ENCODE measurements at places on chromosomes 7 and 10.
A peak's percentile ranks its signal among the peaks of the same experiment; 100 is the strongest.

DNA sequence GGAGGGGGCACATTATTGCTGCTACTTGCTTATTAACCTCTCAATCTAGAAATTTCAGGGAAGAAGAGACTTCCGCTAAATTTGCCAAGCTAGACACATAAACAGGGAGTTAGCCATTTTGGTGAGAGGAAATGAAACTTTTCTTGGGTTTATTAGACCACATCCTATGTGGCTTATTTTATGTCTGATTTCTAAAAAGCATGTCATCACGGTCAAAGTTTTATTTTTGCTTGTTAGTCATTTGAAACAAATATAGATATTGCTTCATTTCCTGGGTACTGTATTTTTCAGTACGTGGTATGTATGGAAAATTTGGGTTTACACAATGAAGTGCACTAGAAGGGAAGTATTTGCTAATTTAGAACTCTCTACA lies 144.1 kb downstream of the TCF7L2 start:
- peak; percentile 38 for DNase-seq

DNA sequence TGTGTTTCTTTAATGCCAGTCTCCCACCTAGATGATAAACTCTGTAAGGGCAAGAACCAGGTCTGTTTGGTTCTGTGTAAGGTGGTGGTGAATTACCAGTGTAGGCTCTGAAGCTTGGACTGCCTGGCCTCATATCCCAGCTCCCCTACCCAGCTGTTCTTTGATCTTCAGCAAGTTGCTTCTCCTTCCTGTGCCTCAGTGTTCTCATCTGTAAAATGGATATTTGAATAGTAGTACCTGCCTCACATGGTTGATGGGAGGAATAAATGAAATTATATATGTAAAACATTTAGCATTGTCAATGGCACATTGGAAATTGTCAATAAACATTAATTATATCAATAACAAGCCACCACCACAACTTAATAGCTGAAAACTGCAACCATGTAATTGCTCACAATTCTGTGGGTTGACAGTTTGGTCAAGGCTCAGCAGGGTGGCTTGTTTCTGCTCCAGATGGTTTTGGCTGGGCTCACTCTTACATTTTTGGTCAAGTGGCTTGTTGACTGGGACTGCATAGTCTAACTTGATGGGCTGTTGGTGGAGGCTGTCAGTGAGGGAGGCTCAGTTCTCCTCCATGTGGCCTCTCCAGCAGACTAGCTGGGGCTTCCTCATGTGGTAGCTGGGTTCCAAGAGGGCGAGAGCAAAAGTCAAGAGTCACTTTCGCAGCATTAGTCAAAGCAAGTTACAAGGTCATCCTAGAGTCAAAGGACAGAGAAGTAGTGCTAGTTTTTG lies 84.5 kb upstream of the DUSP5 start:
- DNase-seq = peak; percentile 55

DNA sequence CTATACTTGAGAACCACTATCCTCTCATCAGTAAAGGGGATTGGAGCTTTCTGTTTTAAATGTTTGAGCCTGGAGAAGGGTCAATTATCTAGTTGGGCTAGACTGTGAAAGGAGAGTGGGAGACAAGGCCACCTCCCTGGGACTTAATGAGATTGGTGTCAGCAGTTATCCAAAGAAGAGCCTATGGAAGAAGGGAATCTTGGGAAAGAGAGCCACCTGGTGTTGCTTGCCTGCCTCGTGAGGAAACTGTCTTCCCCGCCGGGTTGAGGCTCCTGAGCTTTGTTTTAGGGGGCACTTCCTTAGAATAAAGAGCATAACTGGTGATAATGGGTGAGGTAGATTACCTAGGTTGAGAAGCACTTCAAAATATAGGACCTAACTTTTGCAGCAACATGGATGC lies 32.0 kb upstream of the ABCB4 start:
- DNase-seq = no peak

DNA sequence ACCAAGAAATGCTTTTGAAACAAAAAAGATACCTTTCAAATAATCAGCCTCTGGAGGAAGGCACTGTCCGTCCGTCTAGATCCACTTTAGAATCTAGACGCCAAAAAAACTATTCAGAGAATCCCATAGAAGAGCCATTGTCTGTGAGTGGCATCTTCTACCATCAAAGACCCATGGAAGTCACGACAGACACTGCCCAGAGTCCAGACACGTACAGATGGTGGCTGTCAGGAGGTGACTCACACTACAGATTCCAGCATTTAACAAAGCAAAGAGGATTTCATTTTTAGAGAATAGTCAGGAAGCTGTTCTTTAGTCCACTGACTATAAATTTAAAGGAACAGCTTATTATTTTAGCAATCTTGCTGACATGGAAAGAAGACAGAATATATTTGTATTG lies 11.7 kb downstream of the C1QL3 start:
- DNase-seq = no peak

DNA sequence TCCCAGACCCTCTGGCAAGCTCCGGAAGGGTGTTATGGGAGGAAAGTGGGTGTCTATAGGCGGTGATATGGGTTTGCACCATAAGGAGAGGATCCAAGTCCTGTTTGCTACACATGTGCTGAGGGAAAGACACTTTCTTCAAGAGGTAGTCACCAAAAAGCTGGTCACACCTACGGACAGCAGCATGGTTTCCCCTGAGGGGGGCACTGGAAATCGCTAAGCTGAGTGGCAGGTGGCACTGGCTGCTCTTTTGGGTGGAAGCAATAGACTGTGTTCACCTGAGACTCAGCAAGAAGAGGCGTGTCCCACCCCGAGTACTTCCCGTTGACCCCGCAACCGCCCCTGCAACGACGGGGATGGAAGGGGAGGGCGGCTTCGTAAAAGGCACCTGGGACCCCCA lies 1.8 kb upstream of the FOXI2 start:
- DNase-seq = no peak

GRCh38 chr7:539731-540411 lies 20.2 kb upstream of the PDGFA start:
- DNase-seq = no peak

GRCh38 chr10:102229810-102230263 lies 3.7 kb downstream of the ELOVL3 start:
- DNase-seq = peak; percentile 87

GRCh38 chr10:127996586-127996985 lies 89.7 kb downstream of the PTPRE start:
- no peak for DNase-seq

GRCh38 chr10:22667093-22667480 lies 47.3 kb downstream of the PIP4K2A start:
- DNase-seq = peak; percentile 11

GRCh38 chr7:127154958-127155357 lies 97.8 kb downstream of the GRM8 start:
- DNase-seq = no peak

DNA sequence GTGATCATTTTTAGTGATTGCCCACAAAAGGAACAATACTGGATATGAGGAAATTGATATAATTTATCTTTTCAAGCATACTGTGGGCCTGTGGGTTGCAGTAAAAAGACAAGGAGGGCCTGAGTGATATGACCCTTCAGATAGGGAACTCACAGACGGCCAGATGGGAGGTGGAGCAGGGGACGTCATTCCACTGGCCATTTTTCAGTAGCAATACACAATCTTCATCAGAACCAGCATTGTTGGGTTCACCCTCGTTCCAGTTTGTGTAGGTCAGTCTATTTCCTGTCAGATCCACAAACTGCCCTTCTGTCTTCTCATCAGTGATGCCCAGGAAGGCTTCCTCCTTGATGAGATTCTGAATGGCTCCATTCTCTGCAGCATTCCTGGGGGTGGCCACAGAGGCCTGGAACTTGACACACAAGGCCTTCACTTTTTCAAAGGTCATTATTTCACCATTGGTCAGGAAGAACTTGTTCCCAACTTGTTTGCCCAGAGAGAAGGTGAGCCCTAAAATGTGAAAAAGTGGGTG lies 4.5 kb downstream of the MBL2 start:
- no peak for DNase-seq

DNA sequence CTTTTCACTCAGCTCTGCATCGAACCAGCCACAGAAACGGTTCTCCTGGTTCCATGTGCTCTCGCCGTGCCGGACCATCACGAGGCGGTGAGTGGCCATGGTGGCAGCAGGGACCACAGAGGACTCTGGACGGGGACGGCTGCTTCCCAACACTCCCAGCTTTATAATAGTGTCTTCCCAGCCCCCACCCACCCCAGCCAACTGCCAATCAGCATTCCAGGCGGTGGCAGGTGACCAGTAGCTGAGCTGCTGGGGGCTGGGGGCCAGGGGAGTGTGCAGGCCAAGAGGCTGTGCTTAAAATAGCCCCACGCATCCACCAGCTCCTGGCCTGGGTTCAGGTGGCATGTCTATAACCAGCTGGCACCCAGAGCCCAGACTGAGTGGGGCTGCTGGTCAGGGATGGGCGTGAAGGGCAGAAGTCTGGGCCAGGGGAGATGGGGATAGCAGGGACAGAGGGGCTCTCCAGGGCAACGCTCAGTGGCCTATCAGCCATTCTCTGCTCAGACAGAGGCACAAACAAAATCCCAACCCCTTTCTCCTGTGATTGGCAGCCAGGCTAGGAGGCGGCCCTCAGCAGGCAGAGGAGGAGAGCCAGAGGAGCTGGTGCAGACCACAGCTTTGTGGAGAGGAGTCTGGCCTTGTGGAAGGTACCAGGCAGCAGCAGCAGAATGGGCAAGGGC lies at the start of gene PGAM2:
Gene PGAM2, minus strand, starts transcription at position 137 of the 680 bp plus-strand sequence. Its CDS starts 38 bp downstream, at position 99.
- no peak for DNase-seq

- no peak for DNase-seq
These were observed 60.9 kb upstream of the CHRM2 start for GRCh38 chr7:136807598-136807997.

DNA sequence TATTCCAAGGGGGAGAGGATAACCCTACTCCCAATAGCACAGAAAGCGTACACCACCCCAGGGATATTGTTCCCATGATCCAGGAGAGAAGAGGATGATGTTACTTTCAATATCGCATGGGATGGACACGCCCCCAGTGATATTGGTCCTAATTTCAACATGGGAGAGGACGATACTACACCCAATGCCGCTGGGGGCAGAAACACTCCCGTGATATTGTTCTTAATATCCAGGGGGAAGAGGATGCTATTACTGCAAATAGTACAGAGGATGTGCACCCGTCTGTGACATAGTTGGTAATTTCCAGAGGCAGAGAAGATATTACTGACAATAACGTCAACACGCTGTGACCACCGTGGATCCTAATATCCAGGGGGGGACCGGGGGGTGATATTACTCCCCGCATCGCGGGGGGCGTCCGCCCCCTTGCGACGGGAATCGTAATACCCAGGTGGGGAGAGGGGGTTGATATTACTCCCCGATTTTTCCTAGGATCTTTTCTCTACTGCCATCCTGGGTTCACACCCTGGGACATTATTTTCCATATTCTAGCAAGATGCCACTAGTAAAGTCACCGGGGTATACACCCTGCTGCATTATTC lies 16.6 kb downstream of the MEIG1 start:
- peak; percentile 26 for DNase-seq

DNA sequence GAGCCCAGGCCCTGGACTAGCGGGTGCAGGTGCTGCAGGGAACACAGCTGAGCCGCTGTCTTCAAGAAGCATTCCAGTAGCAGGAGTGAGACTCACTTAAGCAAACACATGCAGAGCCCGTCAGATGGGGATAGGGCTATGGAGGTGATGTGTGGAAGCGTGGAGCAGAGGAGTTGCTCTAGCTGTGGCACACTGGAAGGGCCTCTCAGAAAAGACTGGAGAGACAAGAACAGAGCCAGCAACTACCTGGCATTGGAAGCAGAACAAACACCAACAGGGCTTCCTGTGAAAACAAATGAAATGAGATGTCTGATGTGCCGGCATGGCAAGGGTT lies 37.8 kb upstream of the GALNTL5 start:
- DNase-seq = no peak

GRCh38 chr7:101395376-101395775 lies 32.7 kb downstream of the COL26A1 start:
- no peak for DNase-seq

GRCh38 chr7:158827411-158828132 lies 1.7 kb downstream of the ESYT2 start:
- peak; percentile 53 for DNase-seq

GRCh38 chr10:114511881-114512280 lies 107.6 kb upstream of the AFAP1L2 start:
- DNase-seq = no peak

GRCh38 chr7:18401757-18402156 lies 93.8 kb upstream of the HDAC9 start:
- no peak for DNase-seq

GRCh38 chr10:5557799-5558771 lies 33.3 kb downstream of the CALML3 start:
- DNase-seq = no peak

GRCh38 chr7:81273601-81274397 lies 354.9 kb upstream of the SEMA3C start:
- DNase-seq = no peak

DNA sequence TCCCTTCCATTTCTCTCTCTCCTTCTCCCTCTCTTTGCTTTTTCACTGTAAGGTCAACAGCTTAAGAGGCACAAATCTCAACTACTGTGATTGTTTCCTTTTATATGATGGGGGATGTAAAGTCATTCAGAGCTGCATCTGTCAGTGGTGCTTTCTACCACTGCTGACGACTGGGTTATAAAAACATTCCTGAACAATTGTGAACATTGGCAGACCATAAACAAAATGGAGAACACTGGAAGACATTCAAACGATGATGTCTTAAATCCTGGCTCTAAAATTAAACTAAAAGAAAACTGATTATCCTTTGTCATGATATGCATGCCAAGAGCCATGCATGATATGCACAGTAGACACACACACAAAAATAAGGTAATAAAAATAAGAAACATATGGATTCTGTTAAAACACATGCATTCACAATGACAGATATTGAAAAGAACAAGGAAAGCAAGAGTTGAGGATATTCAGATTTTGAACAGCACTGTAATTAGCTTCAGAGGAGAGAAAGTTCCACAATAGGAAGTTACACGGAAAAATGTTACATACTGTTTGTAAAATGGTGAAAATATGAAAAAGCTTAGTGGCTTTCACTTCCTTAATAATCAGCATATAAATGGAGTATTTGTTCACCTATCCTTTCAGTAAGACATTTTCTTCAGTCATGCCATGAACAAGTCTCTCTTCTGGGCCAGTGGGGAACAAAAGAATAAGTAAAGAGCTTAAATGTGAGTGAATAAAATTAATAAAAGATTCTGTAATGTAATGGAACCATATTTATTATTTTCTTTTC lies 89.2 kb downstream of the RNLS start:
- DNase-seq = no peak

DNA sequence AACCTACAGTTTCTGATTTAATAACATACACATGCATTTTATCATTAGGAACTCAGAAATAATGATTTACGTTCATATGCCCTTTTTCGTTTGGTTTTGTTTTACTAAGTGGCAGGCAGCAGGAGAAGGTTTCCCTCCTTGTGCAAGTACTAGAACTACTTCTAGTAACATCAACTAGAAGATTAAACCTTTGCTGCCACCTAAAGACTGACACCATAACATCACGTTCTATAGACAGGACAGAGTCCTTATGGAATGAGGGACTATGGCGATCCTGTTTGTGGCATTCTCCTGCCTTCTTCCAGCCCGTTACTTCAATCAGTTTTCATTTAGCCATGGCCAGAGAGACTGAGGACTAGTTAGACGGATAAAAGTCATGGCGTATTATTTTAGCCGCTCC lies 53.2 kb downstream of the GAD2 start:
- DNase-seq = peak; percentile 67
